Smooth muscle cell of the pulmonary artery (primary cell): ENCODE measurements at places on chromosomes 1 and 21. TPM values are rescaled to one million over a fixed set of nuclear protein-coding genes. Genes with fewer than 3 reads are reported as not detected.

Gene MAN1C1
- 5.8 and 13.4 TPM in 2 replicates for total RNA-seq

Gene OSCP1
- 8.6 and 10.1 TPM in 2 replicates for total RNA-seq

Gene NKAIN1
- 0.26 and 0.40 TPM in 2 replicates for total RNA-seq

Gene TNNT2
- under 0.01 TPM in 1 of 2 replicates, not detected in the other for total RNA-seq

Gene ATAD3C
- 0.40 TPM in 1 of 2 replicates, not detected in the other for total RNA-seq

Gene S100A11
- 77.9 and 105 TPM in 2 replicates for total RNA-seq

Gene KCNE1
- 0.36 and 0.46 TPM in 2 replicates for total RNA-seq

Gene CD164L2
- not detected in 2 replicates for total RNA-seq

Gene VANGL2
- total RNA-seq: 0.07 and 0.46 TPM in 2 replicates

Gene OPRD1
- total RNA-seq: under 0.01 and 0.13 TPM in 2 replicates

Gene NHLH1
- 0.07 TPM in 2 replicates for total RNA-seq

Gene HSPA6
- 0.65 and 4.5 TPM in 2 replicates for total RNA-seq

Gene OR6N1
- total RNA-seq: not detected in 2 replicates

Gene NPHS2
- not detected in 2 replicates for total RNA-seq

Gene FOXJ3
- 20.1 and 23.4 TPM in 2 replicates for total RNA-seq

Gene LCE1A
- total RNA-seq: not detected in 2 replicates

Gene LRRC71
- 0.13 TPM in 1 of 2 replicates, not detected in the other for total RNA-seq

Gene CAMTA1
- 31.8 and 43.6 TPM in 2 replicates for total RNA-seq

Gene BMP8B
- total RNA-seq: under 0.01 TPM in 1 of 2 replicates, not detected in the other

Gene HSF2BP
- total RNA-seq: 1.3 and 2.8 TPM in 2 replicates

Gene DISP3
- not detected in 2 replicates for total RNA-seq

Gene KCNQ4
- 0.53 and 1.2 TPM in 2 replicates for total RNA-seq

Gene TTC24
- not detected in 2 replicates for total RNA-seq

Gene FCRL1
- not detected in 2 replicates for total RNA-seq

Gene PERM1
- 1.5 and 2.5 TPM in 2 replicates for total RNA-seq
